Erythroblast (primary cell): ENCODE measurements at places on chromosomes 4 and X.

DNA sequence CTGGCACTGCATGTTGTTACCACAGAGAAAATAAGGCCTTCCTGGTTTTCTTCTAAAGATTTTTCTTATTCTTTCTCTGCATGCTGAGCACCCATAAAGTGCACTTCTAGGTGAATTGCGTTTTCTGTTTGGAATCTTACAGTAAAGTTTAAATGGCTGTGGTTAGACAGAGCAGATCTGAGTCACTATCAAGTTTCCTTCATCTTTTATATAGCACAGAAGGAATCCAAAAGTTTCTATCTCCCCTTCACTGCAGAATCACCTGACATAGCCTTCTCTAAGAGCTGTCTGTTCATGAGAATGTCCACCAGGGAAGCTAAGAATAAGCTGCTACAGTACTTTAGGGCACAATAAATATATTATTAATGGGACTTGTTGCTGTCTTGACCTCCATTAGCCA is 455.5 kb upstream of the FAM241A start:
- DNase-seq: no peak

GRCh38 chrX:129318375-129318774 is 204.9 kb downstream of the SMARCA1 start:
- DNase-seq: peak; percentile 0

DNA sequence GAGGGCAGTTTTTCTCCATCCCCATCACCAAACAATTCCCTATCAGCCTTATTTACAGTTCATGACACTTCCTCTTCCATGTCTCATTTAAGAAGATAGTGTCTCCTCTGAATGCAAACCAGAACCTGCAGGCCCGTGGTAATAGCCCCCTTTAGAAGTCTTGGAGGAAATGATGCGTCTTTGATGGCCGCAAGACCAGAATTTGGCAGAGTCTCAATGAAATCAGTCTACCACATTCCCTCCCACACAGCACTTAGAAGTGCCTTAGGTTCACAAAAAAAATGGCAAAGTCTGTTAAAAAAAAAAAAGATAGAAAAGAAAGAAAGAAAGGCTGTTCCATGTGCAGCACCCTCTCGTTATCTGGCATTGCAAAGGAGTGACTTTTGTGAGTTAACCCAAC is 2.1 kb upstream of the KDR start:
- DNase-seq: no peak

GRCh38 chr4:65242156-65242846 is 428.0 kb downstream of the EPHA5 start:
- no peak for DNase-seq

DNA sequence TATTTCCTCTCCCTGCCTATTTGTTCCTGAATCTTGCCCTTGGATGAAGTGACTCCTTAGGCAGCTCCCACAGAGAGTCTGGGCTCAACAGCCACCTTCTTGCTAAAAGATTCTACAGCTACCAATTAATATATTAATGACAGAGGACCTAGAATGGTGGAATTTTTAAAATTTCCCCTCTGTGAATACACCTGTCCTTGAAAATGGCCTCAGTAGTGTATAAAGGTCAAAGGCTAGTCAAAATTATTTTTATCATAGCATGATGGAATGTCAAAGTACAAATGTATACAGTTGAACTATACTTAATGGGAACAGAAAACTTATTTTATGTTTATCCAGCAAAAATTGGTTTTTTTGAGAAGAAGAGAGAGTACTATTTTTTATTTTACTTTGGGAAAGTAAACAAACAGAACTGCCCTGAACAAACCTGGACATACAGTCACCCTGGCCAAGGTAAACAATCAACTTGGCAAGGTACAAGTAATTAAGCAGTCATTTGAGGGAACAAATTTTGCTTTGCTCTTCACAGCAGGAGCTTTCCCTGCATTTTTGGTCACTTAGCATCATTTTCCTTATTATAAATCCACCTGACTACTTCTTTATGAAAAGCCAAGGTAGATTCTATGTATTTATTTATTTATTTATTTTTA is 250.8 kb downstream of the INPP4B start:
- no peak for DNase-seq

DNA sequence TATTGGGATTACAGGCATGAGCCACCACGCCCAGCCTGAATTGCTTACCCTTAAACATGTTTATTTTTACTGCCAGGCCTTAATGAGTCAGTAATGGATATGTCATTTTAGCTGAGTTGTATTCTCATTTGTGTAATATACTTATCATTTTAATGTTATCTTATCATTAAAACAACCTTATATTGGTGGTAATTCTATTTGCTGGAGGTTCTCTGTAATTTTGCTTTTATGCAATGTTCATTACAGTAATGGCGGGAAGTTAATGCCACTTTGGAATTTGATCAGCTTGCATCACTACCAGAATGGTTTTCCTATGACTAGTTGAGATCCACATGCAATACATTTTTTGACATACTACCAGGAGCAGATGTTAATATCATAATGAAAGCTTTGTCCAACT is 6.3 kb upstream of the PGAM4 start:
- DNase-seq: no peak

DNA sequence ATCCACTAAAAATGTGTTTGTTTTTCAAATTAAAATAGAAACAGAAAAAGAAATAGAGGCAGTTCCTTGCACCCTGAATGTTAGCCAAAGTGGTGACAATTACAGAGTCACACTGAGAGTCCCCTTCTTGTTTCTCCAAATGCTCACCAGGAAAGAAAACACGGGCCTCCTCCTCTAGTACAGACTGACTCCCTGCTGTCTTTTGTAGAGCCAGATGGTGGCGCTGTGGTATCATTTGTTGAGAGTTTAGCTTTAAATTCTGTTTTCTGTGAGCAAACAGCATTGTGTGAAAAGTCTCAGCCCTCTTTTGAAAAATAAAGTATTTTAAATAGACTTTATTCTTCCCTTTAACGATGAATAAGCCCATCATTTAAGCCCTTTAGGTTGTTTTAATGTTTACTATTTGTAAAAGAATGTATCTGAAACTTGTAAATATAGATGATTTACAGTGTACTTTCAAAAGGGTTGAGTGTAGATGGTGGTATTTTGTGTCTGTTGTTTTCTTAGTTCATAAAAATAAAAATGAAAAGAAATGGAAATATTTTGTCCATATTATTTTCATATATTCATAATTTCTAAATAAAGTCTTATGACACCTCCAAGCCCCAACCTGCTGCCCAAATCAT is 36.9 kb upstream of the ATOH1 start:
- peak; percentile 72 for DNase-seq

DNA sequence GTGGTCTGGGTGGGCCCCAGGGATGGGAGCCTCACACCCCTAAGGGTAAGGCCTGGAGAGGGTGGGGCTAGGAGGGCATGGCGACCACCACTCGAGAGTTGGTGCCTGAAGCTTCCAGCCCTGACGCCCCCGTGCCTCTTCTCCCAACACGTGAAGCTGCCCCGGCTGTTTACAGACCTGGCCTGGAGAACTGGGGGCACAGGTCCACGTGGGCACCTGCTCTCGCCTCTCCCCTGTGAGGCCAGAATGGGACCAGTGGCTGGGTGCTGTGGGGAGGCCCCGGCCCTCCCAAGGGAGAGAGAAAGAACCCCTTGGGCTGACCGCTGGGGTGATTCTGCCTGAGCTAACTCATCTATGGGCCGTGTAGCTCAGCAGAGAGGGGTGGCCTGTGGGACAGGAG is 15.5 kb downstream of the NAT8L start:
- DNase-seq: no peak

GRCh38 chr4:165656399-165656798 is 216.6 kb upstream of the TLL1 start:
- no peak for DNase-seq

DNA sequence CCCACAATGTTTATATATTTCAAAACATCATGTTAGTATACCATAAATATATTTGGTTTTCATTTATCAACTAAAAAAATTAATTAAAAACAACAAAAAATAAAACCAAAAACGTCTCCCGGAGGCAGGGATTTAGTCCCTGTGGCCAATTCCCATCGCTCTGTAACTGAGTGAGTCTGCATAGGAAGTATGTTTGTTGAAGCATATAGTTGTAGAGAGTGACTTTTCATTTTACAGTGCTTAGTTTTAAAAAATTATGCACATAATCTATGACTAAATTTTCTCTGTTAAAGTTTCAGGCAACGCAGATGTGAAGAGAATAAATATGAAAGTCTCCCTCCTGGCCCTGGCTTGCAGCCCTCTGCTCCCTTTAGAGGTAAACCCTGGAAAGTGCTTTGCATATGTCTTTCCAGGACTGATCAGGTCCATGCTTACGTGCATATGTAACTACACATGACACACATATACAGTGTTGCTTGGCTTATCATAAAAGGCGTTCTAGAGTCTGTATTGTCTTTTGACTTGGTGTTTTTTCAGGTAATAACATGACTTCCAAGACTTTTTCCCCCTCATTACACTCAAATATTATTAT is 63.4 kb upstream of the SORBS2 start:
- no peak for DNase-seq

- no peak for DNase-seq
Observed at GRCh38 chr4:85368240-85368639, 106.7 kb upstream of the ARHGAP24 start.

GRCh38 chr4:86256086-86256485 is 103.8 kb downstream of the MAPK10 start:
- no peak for DNase-seq

GRCh38 chrX:147899379-147900114 is 12.2 kb upstream of the FMR1 start:
- DNase-seq: no peak

DNA sequence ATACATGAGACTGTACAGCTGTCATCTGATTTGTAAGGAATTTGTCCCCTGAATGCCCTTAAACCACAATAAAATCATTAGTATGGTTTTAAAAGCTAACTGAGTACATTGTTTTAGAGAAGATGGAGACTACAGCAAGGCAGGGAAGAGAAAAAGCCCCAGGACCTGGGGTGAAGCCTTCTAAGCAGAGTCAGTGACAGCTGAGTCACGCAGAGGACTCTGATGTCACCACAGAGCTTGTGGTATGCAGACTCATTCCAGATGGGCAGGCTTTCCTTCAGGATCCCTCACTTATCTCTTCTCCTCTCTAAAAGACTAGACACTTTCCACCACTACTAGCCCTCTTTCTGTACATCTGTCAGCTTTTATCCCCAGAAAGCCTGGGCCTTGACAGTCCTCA is 97.1 kb upstream of the ATOH1 start:
- DNase-seq: peak; percentile 44

- no peak for DNase-seq
Observed at GRCh38 chr4:101762534-101762933, 28.0 kb upstream of the BANK1 start.

DNA sequence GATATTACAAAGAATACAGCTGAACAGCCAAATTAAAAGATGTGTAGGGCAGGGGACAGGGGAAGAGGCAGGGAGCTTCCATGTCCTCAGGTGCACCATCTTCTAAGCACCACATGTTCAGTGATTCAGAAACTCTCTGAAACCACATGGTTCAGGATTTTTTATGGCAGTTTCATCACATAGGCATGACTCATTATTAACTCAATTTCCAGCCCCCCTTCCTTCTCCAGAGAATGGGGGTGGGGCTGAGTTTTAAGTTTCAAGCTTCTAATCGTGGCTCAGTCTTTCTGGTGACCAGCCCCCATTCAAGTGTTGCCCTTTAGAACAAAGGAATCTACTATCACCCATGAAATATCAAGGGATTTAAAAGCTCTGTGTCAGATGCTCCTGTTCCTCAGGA is 317.8 kb upstream of the GALNT7 start:
- no peak for DNase-seq

- no peak for DNase-seq
Observed at GRCh38 chrX:2931612-2932011, 2.5 kb upstream of the ARSD start.

- DNase-seq: no peak
Observed at GRCh38 chr4:1323280-1323634, 23.8 kb upstream of the UVSSA start.

GRCh38 chr4:123833171-123833643 is 436.6 kb downstream of the SPRY1 start:
- DNase-seq: no peak

DNA sequence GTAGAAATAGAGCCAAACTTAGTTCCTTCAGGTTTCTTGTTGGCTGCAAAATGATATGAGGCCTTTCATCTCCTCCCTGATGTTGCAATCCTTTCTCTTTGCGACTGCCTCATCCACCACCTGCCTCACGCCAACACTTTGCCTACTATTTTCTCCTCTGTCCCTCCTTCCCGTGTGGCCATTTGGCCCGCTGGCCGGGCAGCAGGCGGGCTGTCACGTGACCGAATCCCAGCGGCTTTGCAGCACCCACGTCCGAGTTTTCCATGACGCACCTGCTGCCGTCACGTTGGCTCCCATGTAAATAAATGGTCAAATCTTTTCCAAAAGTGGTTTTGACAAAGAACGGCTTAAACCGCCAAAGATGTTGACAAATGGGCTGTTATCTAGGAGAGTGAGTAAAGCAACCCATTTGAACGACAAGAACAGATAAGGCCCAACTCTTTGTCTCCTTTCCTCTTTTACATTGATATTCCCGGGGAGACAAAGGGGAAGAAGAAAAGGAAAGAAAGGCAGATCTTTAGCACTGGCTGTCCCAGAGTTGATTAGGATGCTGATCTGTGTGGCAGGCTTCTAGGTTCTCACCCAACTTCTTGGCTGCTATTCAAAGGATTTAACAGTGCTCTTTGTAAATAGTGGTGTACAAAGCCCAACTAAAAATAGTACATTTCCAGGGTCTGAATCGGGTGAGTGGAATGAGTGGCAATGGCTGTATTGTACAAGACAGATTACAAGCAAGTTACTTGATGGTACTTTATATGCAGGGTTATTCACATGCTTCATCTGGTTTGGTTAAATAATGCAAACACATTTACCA is 174.2 kb upstream of the JADE1 start:
- no peak for DNase-seq

DNA sequence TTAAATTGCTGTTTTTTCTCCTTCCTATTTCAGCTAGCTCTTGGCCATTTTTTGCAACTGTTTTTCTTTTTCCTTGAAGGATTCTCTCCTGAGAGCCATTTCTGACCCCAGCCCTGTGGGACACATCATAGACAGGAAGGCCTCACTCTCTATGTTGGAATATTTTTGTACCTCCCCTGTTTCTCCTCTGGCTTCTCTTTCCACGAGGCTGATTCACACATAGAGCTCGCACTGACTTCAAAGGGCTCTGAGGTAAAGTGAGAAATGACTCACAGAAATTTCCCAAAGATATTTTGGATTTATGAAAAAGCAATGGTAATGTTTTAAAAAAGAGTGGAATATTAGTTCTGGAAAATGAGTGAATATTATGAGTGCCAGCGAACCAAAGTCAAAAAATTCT is 181.7 kb upstream of the IGFBP7 start:
- no peak for DNase-seq
